ENCODE measurements at places on chromosomes 16 and 17.

DNA sequence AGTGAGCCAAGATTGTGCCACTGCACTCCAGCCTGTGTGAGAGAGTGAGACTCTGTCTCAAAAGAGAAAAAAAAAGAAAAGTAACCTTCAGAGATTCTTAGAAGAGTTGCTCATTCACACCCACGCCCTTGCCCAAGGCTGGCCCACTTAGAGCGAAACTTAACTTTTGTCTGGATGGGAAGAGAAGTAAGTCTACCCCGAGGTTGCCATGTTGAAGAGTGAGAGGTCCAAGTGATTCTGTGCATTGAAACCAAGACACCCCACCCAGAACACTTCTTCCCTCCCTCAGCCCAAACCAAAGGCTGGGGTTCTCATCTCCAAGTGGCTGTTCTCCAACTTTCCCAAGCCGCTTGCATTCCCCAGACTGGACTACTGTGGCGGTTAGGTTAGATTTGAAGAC, 2.4 kb upstream of the CISD3 start:
- no peak for DNase-seq

GRCh38 chr17:6427279-6427781, 7.6 kb downstream of the AIPL1 start:
- no peak for DNase-seq

GRCh38 chr17:72502371-72503341, 381.8 kb downstream of the SOX9 start:
- DNase-seq = no peak

DNA sequence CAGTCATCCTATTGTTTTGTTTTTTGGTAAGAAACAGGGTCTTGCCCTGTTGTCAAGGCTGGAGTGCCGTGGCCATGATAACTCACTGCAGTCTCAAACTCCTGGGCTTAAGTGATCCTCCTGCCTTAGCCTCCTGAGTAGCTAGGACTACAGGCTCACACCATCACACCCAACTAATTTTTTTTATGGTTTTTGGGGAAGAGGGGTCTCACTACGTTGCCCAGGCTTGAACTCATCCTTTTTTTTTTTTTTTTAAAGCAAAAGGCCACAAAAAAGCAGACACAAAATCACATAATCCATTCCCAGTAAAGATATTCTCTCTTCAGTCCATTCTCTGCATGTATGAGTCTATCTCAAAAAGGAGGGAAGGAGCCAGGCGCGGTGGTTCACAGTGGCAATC, 5.5 kb downstream of the SPAG9 start:
- DNase-seq = no peak

- no peak for DNase-seq
Observed at GRCh38 chr16:9003322-9003721, 39.6 kb upstream of the USP7 start.

DNA sequence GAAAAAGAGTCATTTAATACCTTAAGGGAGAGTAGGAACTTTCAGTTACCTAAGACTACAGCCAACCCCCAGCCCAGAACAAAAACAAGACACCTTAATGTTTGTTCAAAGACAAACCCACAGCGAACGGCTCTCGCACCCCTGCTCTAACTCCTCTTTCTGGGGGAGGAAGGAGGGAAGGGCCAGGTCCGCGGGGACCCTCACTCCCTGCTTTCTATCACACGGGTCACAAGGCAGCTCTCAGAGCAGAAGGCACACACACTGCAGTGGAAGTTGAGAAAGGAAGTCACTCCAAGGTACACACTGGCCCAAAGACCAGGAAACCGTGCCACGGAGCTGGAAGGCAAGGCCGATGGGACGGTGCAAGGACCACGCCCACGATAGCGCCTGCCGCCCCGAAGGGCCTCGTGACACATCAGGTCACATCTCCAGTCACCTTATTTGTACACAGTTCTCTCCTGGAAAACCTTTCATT, 10.0 kb downstream of the LITAFD start:
- no peak for DNase-seq

GRCh38 chr17:46061435-46061834, 62.4 kb downstream of the STH start:
- DNase-seq = no peak
